ENCODE measurements at places on chromosomes 2 and 18.
A peak's percentile ranks its signal among the peaks of the same experiment; 100 is the strongest.

- peak; percentile 92 for DNase-seq
These were observed 3.7 kb downstream of the GPR17 start for GRCh38 chr2:127649684-127650040.

DNA sequence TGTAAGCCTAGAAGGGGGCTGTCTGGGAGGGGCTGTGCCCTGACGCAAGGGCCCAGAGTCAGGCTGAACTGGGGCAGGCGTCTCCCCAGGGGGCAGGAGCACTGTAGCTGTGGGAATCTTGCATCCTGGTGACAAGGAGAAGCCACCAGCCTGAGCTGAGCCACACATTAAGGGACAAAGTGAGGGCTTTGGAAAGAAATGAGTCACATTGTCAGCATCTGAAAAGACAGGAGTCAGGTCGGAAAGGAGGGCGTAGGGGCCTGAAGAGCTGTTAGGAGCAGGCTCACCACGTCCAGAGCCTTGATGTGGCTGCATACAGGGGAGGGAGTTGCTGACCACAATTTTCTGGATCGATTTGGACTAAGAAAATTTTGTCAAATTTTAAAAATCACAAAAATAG, 298.6 kb downstream of the CYP26B1 start:
- DNase-seq = no peak

DNA sequence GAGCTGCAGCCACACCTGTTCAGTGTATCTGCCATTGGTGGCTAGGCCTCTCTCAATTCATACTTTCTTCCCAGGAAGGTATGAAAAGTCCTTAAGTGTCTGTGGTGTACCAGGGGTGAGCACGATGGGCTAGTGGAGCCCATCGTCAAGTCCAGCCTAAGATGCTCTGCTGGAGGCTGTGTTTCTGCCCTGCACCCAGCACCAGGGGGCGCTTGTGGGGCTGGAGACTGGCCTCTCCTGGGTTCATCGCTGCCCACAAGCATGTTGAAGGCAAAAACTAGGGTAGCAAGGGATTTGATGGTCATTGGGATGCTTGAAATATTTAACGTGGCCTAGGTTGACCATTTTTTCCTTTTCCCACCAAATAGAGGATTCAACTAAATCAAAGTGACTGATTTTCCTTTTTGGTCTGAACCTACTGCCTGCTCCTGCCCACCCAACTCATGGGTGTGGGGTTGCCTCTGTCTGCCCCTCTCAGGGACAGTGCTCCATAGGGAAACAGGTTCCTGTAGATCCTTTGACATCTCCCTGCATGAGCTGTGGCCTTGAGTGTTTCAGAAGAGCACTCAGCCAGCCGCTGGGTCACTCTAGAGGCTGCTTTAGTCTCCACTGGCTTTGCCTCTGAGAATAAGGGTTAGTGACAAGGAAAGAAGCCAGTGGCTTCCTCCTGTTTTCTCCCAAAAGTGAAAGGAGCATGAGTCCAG, 59.0 kb downstream of the TPGS2 start:
- DNase-seq = no peak

GRCh38 chr2:43798300-43798699, 24.5 kb downstream of the DYNC2LI1 start:
- peak; percentile 28 for DNase-seq

DNA sequence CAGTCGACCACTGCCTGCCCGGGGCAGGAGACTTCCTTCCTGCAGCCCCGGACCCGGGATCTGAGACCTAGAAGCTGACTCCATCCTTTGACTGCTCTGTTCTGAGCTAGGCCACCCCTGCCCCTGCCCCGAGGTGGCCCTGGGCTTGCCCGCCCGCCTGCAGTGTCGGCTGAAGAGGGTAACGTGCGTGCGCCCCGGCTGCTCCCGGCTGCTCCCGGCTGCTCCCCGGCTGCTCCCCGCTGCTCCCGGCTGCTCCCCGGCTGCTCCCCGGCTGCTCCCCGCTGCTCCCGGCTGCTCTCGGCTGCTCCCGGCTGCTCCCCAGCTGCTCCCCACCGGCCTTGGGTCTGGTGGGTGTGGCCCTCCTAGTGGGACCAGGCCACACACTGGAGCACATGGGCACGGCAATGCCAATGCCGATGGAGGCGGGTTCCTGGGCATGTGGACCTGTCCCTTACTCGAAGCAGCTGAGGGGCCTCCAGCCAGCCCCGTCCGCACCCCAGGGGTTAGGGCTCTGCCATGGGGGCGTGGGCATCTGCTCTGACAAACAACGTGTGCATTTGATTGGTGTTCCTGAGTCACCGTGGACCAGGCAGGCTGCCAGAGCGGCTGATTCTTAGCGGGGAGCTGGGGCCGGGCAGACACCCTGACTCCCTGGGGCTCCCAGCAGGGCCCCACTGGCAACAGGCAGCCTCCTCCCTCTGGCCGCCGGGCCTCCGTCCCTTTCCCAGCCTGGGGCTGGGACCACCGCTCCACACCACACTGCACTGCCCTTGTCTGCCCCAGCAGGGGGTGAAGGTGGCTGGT, 2.0 kb upstream of the GAL3ST2 start:
- DNase-seq = peak; percentile 90

- DNase-seq = no peak
These were observed 155.5 kb downstream of the ARHGAP28 start for GRCh38 chr18:6885006-6885481.

- peak; percentile 22 for DNase-seq
These were observed 192.4 kb downstream of the SPAG16 start for GRCh38 chr2:213476641-213477040.

DNA sequence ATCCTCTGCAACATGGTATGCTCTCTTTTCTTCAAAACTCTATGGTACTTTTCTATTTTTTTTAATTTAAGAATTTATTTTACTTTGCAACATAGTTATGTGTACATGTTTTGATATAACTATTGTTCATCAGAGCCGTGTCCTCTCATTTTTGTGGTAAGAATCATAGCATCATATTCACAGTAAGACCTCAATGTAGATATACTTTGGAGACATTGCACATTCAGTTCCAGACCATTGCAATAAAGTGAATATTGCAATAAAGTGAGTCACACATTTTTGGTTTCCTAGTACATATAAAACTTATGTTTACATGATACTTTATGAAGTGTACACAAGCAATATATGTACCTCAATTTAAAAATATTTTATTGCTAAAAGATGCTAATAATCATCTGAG, 22.7 kb upstream of the LINC00305 start:
- DNase-seq = no peak

GRCh38 chr2:1563084-1563857, 150.0 kb downstream of the TPO start:
- no peak for DNase-seq

DNA sequence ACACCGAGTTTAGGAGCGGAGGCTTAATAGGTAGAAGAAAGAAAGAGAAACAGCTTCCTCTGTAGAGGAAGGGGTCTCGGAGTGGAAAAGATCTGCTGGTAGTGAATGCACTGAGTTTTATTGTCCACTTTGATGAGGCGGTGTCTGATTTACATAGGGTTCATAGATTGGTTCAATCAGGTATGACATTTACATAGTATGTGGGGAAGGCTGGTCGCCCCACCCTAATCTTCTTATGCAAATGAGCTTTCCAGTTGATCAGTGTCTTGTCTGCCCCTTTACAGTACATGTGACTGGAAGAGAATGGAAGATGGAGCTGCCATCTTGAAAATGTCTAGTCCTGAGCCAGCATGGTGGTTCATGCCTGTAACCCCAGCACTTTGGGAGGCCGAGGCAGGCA, 19.9 kb upstream of the CNOT11 start:
- no peak for DNase-seq

DNA sequence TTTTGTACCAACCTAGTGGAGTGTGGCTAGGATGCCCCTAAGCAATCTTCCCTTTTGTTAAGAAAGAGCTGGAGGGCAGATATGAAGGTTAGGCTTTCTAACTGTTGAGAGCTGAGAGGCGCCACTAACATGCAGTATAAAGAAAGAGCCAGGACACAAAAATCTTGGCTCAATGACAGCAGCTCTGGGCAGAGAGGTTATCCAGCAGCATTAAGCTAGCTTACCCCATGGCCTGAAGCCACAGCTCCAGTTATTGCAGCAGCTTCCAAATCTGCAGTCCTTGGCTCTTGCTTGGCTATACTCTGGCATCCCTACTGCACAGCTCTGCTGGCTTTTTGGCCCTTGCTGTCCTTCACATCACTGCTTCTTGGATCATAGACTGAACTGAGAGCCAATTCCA, 213.4 kb downstream of the GPD2 start:
- no peak for DNase-seq

DNA sequence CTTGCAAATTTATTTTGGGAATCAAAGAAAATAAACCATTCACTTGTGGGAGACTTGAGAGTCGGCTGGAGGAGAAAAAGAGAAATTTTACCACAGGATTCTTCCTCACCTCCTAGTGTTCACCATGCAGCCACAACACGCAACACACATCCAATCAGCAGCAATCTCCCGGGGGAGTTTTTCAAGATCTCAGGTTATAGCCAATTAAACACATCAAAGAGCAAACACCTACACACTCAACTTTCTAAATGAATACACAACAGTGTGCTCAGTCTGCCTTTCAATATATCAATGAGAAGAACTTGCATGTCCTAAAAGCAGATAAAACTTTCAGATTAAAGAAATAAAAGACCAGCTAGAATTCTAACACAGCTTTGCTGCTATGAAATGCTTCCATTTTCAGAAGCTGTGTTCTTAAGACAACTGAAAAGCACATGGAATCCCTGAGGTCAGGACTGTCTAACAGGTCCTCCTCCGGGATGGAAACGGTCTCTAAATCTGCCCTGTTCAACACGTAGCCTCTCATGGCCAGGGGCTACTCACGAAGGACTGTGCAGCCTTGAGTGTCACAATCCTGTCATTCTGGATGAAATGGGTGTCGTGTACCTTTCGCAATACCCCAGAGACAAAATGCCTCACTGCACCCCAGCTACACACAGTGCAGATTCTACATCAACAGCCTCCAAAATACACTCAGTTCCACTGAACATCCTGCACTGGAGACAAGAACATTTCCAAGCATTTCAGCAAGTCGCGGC, 84.2 kb downstream of the ZNF516 start:
- no peak for DNase-seq

DNA sequence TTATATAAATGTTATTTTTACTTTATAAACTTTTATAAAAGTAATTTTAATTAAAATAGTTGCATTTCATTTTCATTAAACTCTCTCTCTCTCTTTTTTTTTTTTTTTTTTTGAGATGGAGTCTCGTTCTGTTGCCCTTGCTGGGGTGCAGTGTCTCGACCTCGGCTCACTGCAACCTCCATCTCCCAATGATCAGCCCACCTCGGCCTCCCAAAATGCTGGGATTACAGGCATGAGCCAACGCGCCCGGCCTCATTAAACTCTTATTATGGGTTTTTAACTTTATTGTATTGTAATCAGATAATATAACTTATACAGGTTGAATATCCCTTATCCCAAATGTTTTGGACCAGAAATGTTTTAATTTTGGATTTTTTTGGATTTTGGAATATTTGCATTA, 10.9 kb upstream of the NPPC start:
- no peak for DNase-seq

DNA sequence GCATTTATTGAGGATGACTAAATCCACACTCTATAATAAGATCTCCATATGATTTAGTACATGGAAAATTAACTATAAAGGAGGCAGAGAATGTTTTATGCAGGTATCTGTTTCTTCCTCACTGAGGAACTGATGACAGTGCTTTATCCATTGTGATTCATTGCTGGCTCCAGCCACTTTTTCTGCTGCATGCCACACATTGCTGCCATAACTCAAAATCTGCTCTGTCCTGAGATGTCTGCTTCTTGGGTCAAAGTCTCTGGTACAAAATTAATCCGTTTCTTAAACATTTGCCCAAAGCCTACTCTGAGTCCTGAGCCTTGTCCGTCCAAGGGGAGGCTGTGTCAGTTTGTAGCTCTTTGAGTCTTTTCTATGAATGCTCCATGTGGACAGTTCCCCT, 15.5 kb upstream of the ARHGAP28 start:
- no peak for DNase-seq

DNA sequence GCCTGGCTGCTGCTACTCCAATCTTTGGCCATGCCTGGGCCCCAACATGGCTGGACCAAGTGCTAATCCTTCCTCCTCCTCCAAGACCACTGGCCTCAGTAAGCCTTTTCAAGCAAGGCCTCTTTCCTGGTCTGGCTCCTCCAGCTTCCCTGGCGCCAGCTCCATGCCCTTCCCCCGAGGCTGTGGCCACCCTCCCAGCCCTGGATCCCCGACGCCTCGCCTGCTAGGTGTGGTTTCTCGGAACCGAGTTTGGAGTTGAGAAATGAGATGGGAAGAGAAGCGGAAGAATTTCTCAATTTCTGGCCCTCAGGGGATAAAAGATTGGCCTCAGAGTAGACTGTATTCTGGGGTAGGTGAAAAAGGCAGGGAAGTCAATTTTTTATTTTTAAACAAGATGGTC, 46.4 kb downstream of the ADCY3 start:
- DNase-seq = no peak
